ENCODE measurements at places on chromosomes 3 and 15.

GRCh38 chr15:36878684-36879262 is 221.6 kb downstream of the MEIS2 start:
- DNase-seq = no peak

- DNase-seq = no peak
Measured at GRCh38 chr3:64266983-64267382, 41.7 kb upstream of the PRICKLE2 start.

- DNase-seq = no peak
Measured at GRCh38 chr3:62462788-62463187, 89.4 kb upstream of the FEZF2 start.

DNA sequence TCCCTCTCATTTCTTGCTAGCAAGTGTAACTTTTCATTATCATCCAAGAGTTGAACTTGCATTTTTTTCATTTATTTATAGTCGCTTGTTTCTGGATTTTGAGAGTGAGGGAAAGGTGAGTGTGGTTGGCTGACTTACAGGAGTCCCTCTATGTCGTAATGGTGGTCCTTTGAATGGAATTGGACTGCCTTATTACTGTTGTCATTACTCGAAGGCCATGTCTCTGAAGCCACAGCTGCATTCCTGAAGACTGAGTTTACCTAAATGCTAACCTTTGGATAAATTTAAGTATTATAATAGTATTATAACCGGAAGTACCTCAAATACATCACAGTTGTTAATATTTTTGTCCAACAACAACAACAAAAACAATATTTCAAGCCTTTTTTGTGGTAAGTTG is 488.9 kb downstream of the GABRG3 start:
- DNase-seq = no peak

DNA sequence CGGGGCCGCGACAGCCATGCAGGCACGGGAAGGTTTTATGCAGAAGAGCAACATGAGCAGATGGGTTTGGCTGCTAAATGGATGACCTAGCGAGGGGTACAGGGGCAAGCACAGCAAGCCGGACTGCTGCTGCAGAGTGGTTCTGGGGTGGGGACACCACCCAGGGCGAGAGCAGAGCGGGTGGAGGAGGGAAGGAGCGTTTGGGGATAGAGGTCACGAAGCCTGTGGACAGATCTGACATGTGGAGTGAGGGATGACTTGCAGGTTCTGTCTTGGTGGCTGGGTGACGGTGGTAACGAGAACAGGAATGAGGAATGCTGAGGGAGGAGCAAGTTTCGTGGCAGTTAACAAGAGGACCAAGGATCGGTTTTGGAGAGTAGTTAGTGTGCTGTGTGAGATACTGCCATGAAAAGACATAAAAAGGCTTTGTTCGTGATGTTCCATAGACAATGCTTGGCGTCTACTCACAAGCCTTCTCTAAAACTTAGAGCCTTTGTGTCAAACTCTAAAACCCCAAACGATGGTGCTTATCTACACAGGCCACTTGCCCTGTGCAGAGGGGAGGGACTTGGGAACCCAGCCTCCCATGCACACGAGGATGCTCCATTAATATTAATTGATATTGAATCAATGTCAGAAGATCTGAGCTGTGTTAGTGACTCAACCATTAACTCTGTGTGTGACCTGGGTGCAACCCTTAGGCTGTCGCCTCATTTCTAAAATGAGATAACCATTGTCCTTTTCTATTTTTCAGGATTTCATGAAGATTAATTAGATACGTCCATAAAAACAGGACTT is 132.7 kb upstream of the SLC2A2 start:
- DNase-seq = no peak

DNA sequence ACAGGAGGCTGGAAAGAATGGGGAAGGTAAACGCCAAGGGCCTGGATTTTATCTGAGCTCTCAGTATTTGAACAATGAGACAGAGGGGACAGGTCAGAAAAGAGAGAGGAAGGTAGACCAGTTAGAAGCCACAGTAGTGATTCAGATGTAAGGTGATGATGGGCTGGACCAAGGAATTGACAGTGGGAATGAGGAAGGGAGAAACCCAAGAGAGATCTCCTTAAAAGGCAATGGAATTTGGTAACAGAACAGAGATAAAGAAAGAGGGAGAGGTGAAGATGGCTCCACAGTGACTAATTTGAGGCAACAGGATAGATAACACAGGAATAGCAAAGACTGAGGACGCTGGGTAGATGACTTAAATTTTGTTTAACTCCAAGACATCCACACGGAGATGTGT is 11.4 kb upstream of the HEG1 start:
- no peak for DNase-seq

DNA sequence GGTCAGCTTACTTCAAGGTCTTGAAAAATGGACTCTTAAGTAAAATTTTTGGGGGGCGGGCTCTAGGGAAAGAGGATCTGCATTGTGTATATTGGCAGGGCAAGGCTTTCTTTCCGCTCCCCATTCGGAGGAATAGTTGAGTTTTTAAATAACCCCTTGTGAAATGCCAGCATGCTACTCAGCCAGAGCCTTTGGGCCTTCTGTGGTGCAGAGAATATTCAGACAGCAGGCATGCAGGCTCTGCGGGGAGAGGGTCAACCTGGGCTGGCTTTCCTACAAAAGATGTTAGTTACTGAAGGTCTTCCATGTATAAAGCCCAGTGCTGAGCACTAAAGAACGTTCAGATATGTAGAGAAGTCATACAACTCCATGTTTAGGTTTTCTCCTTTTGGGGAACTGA is 40.6 kb downstream of the ADAMTSL3 start:
- no peak for DNase-seq

DNA sequence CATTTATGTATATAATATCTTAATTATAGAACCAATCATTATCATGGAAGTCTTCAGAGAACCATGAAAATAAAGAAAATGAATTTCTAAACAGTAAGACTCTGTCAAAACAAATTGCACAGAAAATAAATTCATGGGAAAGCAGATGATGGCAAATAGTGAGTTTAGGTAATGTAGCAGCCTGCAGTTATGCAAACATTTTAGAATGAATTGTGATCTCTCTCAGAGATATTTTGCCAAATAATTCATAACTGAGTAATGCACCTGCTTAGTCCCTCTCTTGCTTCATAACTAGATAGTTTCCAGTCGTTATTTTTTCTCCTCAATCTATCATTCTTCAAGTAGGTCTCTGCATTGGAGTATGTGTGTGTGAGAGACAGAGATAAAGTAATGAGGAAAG is 492.7 kb upstream of the THBS1 start:
- no peak for DNase-seq

DNA sequence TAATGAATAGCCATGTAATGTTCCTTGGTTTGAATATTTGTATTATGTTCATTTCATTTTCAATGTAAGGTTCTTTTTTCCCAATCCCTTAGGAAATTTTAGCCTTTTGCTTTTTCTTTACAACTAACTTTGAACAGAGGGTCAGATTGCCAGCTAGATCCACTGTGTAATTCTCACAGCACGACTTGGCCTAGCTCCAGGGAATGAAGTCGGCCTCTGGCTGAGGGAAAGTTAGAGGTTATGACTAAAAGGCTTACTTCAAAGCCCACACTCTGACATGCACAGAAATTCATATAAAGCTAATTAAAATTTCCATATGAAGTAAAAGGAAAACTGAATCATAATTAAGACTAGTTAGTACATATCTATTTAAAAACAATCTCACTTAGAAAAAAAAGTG is 38.7 kb downstream of the ROBO1 start:
- no peak for DNase-seq

GRCh38 chr3:141020143-141020830 is 30.9 kb upstream of the SPSB4 start:
- no peak for DNase-seq

- DNase-seq = peak; percentile 41
Measured at GRCh38 chr3:15858547-15859506, 61.0 kb upstream of the ANKRD28 start.

- DNase-seq = no peak
Measured at GRCh38 chr3:128481438-128481942, 11.5 kb downstream of the GATA2 start.

- no peak for DNase-seq
Measured at GRCh38 chr3:26592451-26592850, 30.1 kb upstream of the LRRC3B start.

GRCh38 chr3:64799606-64800005 is 111.8 kb upstream of the ADAMTS9 start:
- DNase-seq = no peak

GRCh38 chr15:63243101-63243500 is 34.3 kb upstream of the APH1B start:
- no peak for DNase-seq

DNA sequence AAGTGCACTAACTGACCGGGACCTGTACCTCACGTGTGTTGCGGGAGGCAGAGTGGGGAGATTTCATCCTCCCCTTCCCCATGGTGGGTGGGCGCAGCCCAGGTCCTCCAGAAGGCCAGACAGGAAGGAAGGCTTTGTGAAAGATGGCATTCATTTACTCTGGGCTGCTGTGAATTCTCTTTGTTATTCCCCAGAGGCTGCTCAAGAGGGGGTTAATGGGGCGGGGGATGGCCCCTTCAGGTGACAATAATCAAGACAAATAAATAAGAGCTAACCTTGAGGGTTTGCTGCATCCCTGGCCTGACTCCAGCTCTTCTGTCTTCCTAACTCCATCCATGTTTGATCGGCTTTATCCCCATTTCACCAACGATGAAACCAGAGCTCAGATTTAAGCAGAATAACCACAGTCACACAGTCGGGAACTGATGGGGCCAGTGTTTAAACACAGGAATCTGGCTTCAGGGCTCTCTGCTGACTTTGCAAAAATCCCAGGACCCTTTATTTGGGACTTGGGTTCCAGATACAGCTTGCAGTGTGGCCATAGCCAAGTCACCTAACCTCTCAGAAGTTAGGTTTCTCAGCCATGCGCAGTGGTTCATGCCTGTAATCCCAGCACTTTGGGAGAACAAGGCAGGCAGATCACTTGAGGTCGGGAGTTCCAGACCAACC is 16.5 kb downstream of the PIF1 start:
- no peak for DNase-seq

DNA sequence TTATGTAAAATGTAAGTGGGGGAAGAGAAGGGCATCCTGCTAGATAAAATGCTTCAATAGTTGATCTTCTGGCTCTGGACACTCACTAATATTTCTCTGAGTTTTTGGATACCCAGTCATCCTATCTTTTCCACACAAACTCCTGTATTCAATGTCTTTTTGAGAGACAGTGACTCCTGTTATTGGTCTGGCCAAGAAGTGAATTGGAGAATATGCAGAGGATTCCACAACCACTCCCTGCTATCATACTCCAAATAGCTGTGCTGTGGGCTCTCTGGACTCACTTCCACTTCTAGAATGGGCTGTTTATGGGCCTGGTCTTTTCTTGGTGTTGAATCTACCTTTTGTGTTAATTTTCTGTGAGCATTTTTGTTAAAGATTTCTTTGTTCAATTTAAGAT is 376.8 kb downstream of the NLGN1 start:
- no peak for DNase-seq

- peak; percentile 56 for DNase-seq
Measured at GRCh38 chr3:71069797-71070196, 513.7 kb downstream of the FOXP1 start.

GRCh38 chr3:44070841-44071546 is 170.7 kb upstream of the TOPAZ1 start:
- DNase-seq = no peak

DNA sequence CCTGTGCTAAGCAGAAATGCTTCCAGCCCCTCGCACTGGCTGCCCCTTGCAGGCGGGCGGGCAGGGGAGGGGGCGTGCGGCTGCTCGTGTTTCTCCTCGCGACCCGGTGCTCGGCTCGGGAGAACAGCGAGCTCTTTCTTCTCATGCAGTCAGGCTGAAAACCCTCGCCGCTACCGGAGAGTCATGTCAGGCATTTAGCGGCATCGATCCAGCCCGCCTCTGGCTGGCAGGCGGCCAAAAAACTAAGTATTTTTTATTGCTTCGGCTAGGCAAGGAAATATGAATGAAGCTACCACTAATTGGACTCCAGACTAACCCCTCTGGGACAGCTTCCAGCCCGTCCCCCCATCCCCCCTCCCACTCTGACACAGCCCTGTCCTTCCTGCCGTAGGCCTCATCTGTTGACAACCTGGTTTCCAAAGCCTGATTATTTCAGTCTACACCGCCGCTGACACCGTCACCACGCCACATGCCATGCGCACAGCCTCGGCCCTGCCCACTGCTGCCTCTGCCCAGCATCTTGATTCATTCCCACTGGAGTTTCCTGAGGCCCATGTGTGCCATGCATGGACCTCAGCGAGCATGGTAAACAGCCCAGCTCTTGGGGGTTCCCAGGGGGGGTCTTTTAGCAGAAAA is 35.3 kb downstream of the TLE3 start:
- DNase-seq = no peak

GRCh38 chr15:48360841-48361240 is 29.6 kb downstream of the DUT start:
- DNase-seq = no peak

DNA sequence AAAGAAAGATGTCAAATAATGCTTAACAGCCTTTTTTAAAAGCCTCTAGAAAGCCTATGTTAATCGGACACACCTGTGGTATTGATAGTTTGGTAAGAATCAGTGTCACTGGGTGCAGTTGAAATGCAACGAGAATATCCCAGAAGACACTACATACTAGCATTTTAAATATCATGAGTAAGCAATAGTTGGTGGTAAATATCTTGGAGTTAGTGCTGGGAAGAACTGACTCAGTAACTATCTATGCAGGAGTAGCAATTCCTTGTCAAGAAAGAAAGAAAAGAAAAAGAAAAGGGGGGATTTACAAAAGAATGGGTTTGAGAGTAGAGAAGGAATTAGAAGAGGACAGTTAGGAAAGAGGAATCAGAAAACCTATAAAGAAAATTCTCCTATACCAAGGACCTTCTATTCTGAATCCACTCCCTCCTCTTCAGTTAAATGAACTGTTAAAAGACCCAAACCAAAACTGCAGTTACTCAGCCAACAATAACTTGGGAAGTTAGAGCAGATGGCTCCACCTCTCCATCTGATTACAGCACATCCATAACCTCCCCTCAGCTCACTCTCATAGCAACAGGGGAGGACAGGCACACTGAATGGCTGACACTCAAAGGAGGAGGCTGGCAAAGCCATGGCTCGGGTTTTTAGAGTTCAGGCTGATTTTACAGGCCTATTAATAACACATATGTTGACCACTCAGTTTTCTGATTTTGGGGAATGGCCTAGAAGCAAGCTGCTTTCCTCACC is 207.6 kb upstream of the MDFIC2 start:
- DNase-seq = no peak
